ENCODE measurements at places on chromosomes 16 and 17. TPM values are rescaled to one million over a fixed set of nuclear protein-coding genes. Genes with fewer than 3 reads are reported as not detected.

- H3K4me1 ChIP-seq = peaks cover 15% of the 10 kb centered on the region
- H3K36me3 ChIP-seq = no peaks in the 10 kb centered on the region
- H3K27ac ChIP-seq = no peak overlapping the region
- H3K4me3 ChIP-seq = peak overlapping the region; percentile 76
These were observed 1.1 kb upstream of the TUBG2 start for GRCh38 chr17:42657824-42658588.

- no peak overlapping the region for H3K4me3 ChIP-seq
- no peak overlapping the region for H3K27ac ChIP-seq
These were observed 4.7 kb upstream of the GPRC5C start for GRCh38 chr17:74427048-74427762.

GRCh38 chr17:35542990-35543389 lies 5.5 kb upstream of the SLFN12L start:
- no peaks in the 10 kb centered on the region for H3K27me3 ChIP-seq
- DNase-seq = no peak
- no peaks in the 10 kb centered on the region for H3K36me3 ChIP-seq
- H3K27ac ChIP-seq = no peak overlapping the region
- H3K4me1 ChIP-seq = peaks cover 41% of the 10 kb centered on the region
- H3K4me3 ChIP-seq = no peak overlapping the region

DNA sequence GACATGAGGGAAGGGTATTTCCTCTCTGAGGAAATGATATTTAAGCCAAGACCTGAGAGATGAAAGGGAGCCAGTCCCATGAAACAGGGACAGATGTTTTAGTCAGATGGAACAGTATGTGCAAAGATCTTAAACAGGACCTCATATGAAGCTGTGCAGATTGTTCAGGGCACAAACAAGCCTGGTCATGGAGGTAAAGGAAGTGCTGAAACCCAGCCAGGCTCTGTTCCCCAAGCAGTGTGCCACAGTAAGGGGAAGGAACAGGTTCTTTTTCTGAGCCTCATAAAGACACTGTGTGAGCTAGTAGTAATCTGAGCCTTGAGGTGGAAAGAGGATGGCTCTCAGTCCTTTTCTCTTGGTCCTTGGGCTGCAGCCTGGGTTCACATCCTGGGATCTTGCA lies 159.9 kb downstream of the ANKFN1 start:
- no peak for DNase-seq
- H3K27me3 ChIP-seq = peaks cover 3% of the 10 kb centered on the region
- no peaks in the 10 kb centered on the region for H3K4me1 ChIP-seq
- H3K36me3 ChIP-seq = no peaks in the 10 kb centered on the region

DNA sequence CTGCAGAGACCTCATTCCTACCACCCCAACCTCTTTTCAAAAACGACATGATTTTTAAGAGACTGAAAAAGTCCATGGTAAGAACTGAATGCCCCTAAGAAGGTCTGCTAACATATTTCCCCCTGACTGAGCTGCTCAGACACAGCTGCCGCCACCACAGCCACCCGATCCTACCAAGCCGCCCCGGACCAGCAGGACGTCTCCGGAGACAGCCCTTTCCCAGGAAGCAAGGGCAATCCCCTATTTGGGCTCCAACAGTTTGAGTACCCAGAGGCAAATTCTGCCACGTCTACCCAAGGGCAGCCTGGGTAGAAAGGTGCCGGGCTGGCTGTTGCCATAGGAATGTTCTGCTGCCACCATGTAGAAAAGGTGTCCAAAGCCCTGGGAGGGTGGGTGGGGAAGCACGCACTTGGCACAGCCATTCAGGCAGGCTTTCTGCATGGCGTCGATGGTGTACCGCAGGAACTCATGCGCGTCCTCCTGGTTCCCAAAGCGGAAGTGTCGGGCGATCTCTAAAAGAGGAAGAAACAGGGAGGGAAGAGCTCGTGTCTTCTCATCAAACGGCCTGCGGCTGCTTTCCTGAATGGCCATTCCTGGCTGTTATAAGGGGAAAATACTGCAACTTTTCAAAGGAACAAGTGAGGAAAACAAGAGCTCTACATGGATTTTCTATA lies 13.6 kb downstream of the USP36 start:
- H3K4me1 ChIP-seq = no peaks in the 10 kb centered on the region
- H3K36me3 ChIP-seq = peaks cover 93% of the 10 kb centered on the region
- H3K27ac ChIP-seq = no peak overlapping the region
- H3K4me3 ChIP-seq = no peak overlapping the region

ASGR1 gene
- not detected for polyA plus RNA-seq
